ENCODE measurements at places on chromosomes 6 and 20.

- DNase-seq = no peak
These were observed 32.6 kb downstream of the DTNBP1 start for GRCh38 chr6:15630202-15630601.

- DNase-seq = no peak
These were observed 1.9 kb upstream of the NKAIN4 start for GRCh38 chr20:63255931-63256704.

GRCh38 chr6:40986921-40987819 lies 51.9 kb downstream of the UNC5CL start:
- DNase-seq = no peak

DNA sequence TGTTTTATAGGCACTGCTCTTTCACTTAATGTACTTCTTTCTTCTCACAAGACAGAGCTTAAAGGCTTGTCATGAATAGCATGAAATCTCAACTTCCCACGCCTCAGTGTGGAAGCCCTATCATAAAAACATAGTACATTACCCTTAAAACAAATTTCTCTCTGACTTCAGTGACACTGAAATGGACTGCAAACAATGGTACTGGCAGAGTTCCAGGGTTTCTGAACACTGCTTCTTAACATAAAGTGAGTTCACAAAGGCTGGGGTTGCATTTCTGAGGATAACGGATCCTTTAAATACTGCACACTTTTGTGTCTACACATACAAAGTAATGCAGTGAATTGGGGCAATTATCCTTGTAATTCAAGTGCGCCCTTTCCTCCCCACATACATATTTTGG lies 32.3 kb upstream of the PLEKHG1 start:
- no peak for DNase-seq

DNA sequence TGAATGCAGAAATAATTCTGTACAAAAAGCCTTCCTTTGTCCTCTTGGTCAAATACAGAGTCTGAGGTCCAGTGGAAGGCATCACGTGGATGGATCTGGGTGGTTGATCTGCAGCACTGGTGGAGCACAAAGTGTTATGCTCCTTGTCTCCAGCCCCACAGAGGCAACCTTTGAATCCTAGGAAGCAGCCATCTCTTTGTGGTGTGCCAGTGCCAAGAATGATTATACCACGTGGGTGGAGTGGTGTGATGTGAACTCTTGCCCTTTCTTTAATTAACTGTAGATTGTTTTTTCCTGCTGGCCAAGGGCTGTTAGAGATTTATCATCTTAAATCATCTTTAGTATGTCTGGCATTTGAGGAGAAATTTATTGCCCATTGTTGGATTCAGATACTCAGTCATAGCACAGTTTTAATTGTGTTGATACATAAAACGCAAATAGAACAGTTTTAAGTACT lies 31.1 kb downstream of the NCOA7 start:
- peak; percentile 67 for DNase-seq

- no peak for DNase-seq
These were observed 324.7 kb upstream of the RUNX2 start for GRCh38 chr6:45003387-45003786.

- no peak for DNase-seq
These were observed 42.9 kb downstream of the NHSL1 start for GRCh38 chr6:138456401-138456790.

DNA sequence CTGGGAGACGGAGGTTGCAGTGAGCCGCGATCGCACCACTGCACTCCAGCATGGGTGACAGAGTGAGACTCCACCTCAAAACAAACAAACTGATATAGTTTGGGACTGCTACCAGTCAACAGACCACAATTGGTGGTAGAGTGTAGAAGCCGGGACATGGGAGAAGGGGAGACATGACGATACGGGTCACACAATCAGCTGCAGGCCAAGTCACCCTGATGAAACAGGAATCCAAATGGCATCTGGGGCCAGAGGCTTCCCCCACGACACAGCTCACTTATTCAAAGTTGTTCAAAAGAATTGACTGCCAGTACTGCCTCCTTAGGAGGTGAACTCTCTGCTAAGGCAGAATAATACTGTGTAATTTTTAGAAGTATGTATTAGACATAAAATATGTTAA lies 27.5 kb downstream of the AMD1 start:
- no peak for DNase-seq

DNA sequence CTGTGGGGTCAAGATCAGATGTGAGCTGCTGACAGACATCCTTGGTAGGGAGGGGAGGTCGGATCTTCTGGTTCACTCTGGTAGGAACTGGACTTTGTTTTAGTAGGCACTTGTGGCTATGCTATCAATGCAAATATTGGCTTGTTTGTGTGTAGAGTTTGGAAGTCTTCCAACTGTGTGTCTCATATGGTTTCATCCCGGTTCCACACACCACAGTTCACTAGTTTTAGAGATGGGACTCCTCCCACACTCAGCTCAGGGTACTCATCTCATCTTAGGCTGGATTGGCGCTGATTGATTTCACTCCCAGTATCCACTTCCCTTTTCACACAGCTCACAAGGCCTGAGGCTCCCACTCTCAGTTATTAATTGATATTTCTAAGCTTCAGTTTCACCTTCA lies 161.3 kb downstream of the THBS2 start:
- DNase-seq = no peak

DNA sequence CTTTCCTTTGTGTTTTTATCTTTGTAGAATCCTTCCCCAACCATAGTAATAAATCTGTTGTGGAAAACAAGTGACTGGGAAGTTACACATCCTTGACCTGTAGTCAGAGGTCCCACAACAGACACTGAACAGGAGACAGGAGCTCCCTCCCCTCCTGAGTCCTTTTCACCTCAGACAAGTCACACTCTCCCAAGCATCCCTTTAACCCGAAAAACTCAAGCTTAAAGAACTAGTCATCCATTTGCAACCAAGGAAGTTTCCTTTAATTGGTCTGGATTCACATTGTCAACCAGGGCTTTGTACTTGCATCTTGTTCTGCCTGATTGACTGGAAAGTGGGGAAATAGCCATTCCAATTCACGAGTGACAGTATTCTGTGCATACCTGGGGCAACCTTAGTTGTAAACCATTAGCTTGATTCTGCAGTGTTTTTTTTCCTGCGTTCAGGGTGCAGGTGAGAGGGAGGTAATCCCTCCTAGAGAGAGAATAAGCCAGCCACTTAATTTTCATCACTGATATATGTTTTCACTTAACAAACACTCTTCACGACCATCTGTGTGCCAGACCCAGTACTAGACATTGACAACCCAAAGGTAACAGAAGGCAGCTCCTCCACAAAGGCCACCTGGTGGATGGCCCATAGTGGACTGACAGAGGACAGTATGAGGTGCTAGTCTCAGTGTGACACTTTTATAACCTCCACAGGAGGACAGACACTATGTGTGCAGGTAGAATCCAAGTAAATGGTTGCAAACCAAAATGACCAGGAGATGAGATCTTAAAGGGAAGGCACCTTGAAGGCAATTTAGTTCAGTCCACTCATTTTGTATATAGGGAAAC lies 112.4 kb downstream of the SLX4IP start:
- DNase-seq = no peak

- DNase-seq = no peak
These were observed 277.9 kb upstream of the TCF21 start for GRCh38 chr6:133610971-133611370.

DNA sequence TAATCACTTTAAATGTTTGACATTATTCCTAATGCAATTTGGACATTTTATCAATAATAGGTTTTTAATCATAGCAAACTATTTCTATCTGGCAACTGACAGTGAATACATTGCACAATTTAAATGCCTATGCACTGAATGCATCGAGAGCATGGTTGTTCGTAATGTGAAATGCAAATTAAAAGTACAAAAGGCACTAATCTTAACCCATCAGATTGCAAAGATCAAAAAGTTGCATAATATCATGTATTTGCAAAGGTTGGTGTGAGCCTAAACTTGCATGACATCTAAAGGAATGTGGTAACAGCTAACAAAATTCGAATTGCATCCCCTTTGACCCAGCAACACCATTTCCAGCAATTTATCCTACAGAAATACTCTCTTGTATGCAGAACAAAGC lies 469.9 kb upstream of the IRAK1BP1 start:
- no peak for DNase-seq

DNA sequence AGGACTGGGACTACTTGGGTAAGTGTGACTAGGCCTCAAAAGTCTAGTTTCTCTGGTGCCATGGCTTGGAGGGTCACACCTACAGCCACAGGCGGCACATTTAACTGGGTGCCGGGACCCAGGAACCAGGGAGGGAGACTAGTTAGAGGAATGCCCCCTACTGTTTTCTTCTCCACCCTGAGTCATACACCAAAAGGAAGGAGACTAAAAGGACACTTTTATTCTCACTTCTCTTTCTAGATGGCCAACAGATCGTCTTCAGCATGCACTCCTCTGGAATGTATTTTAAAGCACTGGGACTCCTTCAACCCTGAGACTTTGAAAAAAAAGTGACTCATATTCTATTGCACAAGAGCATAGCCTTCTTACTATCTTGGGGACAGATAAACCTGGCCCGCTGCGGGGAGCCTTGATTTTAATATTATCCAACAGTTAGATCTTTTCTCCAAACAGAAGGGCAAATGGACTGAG lies 33.4 kb downstream of the PLN start:
- DNase-seq = peak; percentile 20

DNA sequence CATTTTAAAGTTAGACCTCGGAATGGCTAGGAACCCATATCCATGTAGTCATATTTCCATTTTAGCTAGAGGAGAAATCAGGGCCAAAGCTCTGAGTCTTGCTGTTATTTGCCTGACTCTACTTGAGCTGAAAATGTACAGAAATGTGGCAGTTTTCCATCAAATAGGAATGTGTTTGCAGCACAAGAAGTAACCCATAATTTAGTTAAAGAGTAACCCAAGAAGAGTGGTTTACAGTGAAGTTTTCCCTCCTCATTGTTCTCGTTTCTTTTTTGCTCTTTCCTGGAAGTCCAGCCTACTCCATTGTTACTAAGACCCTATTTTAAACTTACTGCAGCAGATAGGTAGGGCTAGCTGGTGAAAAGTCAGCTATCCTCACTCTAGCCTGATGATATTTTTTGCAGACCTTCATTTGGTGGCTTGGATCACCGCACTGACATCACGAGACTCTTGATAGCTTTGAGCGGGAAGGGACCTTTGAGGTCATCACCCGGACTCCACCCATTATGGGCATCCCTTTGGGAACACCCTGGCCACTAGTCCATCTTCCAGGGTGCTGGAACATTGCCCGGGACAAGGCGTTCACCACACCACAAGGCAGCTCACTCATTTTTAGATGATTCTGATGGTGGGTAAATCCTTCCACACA lies 28.0 kb upstream of the ADGRF5 start:
- DNase-seq = peak; percentile 48

- no peak for DNase-seq
These were observed 4.5 kb upstream of the TREM2 start for GRCh38 chr6:41167173-41167963.

- DNase-seq = no peak
These were observed 6.1 kb downstream of the FBXO5 start for GRCh38 chr6:152976749-152977148.

- no peak for DNase-seq
These were observed 473.9 kb downstream of the COL12A1 start for GRCh38 chr6:74731931-74732330.

DNA sequence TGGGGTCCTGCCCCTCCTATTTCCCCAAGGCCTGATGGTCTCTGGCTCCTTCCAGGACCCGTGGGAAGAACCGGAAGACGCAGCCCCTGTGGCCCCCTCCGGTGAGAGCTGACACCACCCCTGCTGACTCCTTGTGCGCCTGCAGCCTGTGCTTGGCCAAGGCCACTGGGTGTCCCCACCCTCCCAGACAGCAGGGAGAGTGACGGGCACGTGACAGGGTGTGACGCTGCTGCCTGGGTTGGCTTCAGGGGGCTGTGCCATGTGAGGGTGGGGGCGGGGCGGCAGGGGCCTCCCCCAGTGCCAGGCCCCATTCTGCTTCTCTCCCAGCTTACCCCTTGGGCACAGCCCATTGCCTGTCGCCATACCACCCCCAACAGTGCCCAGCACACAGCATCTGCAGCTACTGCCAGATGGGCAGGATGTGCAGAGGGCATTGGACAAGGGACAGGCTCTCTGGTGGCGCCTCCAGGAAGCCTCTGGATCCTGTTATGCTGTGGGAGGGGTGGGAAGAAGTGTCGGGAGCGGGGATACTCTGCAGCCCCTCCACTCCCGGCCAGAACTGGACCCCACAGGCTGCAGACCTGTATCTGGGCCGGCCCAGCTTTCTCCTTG lies 2.9 kb downstream of the BIRC7 start:
- no peak for DNase-seq

- peak; percentile 88 for DNase-seq
These were observed 434.7 kb downstream of the BCKDHB start for GRCh38 chr6:80541181-80541580.

- no peak for DNase-seq
These were observed 320.9 kb upstream of the SASH1 start for GRCh38 chr6:148021699-148022098.

DNA sequence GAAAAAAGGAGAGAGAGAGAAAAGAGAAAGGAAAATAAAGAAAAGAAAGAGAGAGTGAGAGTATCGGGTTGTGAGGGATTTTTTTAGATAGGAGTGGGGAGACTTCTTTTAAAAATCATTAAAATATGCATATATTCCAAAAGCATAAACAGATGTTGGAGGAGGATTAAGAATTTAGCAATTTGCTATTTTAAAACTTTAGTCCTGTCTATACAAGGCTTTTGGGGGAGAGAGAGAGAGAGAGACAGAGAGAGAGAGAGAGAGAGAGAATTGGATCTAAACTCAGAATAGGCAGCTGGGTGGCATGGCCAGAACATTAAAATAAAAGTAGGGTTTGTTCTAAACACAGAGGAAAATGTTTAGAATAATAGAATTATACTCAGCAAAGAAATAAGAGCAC lies 72.1 kb downstream of the SOD2 start:
- DNase-seq = no peak

DNA sequence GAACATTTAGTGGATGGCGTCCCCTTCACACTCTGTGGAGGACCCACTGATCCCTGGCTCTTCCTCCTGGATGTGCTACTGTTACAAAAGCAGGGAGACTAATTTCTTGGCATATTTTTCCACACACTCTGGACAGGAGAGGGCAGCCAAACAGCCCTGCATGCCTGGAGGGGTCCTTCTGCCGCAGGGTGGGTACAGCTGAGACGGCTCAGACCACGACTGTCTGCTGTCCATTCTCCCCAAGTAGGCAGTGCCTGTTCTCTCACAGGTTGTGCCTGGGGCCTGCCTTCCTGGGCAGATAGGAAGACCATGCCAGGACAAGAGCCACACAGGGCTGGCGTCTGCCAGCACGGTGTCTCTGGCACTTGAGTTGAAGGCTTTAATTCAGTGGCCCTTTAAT lies 260.1 kb downstream of the FOXC1 start:
- no peak for DNase-seq

DNA sequence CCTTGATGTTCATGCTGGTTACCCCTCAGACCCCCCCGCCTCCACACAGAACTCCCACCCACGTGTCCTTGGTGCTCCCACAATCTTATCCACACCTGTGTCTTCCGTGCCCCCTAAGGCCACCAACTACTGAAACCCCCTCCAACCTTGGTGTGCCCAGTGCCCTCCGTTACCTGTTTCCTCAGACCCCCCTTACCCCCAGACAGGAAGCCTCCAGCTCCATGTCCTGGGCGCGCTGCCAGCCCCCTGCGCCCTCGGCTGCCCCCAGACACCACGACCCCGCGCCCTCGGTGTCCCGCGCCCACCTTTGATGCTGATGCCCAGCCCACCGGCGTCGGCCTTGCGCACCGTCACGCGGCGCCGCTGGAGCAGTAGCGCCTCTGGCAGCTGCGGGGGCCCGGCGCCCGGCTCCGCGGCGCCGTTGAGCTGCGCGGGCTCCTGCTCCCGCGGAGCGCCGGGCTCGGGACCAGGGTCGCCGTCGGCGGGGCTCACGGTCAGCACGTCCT lies 504 bp downstream of the SNTA1 start:
- DNase-seq = no peak

Measured in LoVo (cell line).